Stimulated activated CD4-positive, alpha-beta T cell treated with anti-CD3 and anti-CD28 coated beads, Interleukin-2, amount 100 ng/mL, for 48 hours (primary cell): ENCODE measurements at places on chromosomes 16 and 17.

DNA sequence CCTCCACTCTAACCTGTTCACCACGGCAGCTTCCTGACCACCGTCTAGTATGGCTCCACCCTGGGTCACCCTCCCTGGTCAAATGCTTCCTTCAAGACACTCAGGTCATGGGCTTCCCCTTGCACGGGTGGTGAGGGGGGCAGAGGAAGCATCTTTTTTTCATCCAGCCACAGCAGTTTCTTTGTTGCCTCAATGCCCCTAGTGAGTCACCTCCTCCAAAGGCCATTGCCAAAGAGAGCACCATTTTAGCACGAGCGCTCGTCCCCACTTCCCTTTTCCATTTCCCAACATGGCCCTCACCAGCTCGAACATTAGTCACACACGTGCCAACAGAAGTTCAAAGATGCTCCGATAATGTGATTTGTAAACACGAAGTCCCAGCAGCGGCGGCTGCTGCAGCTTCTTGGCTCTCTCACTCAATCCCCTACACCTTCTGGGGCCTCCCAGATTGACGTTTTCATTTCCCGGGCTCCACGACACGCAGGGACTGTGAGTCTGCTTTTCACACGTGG is 134.6 kb downstream of the GAS7 start:
- DNase-seq = no peak

- no peak for DNase-seq
Measured at GRCh38 chr17:39098588-39098987, 52.8 kb downstream of the PLXDC1 start.

DNA sequence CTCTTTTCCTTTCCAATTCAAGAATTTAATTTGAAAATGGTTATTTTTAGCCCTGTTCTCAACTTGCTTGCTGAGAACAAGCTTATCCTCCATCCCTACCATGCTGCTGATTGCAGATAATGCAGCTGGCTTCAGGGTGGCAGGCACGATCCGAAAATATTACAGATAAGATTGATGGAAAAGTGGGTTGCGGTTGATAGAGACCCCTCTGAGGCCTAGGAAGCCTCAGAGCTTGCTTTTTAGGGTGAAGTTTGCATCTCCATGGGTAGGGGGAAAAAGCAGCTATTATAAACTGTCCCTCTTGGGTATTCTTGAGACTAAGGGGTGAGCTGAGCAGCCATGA is 116.5 kb upstream of the GOT2 start:
- DNase-seq = no peak

DNA sequence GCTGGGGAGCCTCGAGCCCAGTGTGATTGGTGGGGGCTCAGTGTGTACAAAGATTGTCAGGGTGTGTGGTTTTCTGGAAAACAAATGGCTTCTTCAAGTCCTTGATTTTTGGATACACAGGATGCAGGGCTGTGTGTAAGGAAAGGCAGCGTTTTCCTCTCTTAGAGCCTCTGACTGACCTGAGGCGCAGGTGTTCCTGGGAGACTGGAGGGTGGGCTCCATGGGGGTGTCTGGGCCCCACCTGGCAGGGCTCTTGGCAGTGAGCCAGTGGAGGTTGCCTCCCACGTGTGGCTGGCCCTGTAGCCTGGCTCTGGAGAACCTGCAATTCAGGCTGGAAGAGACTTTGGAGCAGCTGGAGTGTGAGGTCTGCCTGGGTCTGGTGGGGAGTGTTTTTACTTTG is 5.0 kb downstream of the FOXK2 start:
- DNase-seq = no peak

DNA sequence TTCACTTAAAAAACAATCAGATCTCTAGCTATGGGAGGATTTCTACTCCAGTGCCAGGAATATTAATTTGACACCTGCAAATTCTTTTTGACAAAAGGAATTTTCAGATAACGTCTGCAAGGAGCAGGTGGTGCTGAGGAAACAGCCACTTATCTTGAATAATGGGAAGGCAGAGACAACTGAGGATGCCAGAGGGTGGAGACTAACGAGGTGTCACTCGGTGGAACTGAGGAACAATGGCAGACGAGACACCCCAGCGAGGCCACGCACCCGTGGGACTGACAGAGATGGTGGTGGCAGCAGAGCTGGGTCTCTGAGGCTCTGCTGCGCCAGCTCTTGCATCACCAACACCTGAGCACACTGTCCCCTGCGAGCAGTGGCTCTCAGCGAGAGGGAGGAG is 42.2 kb downstream of the VAC14 start:
- no peak for DNase-seq

GRCh38 chr16:9903-10665 is 43.3 kb downstream of the POLR3K start:
- no peak for DNase-seq

DNA sequence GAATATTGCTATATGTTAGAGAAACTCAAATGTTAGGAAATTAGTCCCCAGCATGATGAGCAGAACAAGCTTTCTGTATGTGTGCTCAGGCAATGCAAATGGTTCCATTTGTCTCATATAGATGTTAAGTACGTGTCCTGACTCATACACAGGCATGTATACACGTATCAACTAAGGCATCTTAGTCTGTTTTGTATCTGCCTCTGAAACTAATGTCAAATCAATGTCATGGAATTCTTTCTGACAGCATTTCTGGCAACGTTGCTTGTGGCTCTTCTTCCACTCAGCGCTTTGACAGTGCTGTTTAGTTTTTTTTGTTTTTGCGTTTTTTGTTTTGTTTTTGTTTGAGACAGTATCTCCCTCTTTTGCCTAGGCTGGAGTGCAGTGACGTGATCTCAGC is 111.9 kb downstream of the CNTNAP4 start:
- no peak for DNase-seq

DNA sequence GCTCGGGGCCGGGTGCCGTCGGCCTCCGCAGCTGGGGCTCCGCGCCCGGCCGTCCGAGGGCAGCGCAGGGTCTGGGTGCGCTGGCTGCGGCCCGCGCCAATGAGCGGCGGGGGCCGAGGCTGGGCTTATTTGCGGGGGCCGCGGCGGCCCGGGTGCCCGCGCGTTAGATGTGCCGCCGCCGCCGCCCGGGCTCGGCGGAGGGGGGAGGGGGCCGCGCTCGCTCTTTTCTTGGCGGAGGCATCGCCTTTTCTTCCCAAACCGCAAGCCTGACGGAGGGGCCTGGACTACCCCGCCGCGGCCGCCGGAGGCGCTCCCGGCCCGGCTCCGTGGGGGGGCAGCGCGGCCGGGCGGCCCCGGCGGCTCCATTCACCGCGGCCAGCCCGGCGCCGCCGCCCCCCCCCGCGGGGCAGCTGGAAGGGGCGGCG is at the start of gene NOTUM:
TSS of gene NOTUM (minus strand) at position 101 of the 425 bp plus-strand sequence. CDS start 278 bp downstream, outside the sequence.
- DNase-seq = no peak

- DNase-seq = no peak
Measured at GRCh38 chr16:80259290-80259805, 281.4 kb upstream of the DYNLRB2 start.

- DNase-seq = no peak
Measured at GRCh38 chr17:7530023-7530900, 18.6 kb upstream of the TNFSF12 start.

DNA sequence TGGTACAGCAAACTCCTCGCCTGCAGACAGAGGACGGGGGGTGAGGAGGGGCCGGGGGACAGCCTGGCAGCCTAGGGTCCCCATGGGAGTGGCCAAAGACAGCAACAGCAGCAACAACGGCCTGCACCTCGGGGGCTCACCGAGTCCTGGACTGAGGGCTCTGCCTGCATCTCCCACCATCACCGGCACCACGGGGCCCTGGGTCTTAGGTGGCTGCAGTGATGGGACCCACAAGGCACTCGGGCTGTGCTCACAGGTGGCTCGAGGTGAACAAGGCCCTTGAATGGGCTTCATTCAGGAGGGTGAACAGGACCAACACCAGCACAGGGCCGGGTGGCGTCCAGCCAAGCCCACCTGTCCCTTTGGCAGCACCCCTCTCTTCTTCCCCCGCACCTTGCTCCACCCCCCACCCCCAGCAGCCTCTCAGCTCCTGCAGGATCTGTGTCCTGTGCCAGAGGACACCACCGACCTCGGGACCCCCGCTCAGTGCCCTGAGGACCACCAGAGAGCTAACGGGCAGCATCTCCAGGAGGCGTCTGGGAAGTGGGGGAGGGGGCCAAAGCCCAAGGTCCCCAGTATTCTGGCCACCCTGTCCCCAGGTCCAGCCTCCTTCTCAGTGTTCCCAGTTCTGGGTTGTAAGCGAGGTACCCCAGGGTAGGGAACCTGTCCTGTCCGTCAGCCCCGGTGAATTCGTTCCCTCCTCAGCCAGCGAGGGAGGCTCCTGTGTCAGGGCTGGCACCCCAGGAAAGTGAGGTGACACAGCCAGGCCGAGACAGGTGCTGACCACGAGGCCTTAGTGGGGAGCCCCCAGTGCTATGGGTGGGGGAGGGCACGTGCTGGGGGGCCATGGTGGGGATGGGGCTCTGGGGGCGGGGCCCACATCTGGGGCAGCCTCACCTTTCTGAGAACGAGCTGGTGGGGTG is 94.3 kb downstream of the TBC1D16 start:
- no peak for DNase-seq

GRCh38 chr17:20092973-20093626 is 83.9 kb downstream of the SPECC1 start:
- no peak for DNase-seq

DNA sequence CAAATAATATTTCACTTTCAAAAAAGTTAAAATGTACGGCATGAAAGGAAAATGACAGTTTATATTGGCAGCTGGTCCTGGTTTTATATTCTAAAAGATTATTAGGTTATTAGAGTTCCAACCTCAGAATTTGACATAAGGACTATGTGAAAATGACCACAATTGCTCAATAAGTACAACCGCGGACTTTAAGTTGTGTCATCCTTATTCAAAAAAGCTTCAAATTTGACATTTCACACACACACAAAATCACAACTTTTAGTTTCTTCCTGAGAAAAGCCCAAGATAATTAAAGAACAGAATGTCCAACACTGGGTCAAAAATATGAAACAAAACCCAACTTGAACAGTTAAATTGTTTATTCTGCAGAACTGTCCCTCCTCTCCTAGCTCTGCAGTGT is 133.2 kb upstream of the AXIN2 start:
- no peak for DNase-seq

DNA sequence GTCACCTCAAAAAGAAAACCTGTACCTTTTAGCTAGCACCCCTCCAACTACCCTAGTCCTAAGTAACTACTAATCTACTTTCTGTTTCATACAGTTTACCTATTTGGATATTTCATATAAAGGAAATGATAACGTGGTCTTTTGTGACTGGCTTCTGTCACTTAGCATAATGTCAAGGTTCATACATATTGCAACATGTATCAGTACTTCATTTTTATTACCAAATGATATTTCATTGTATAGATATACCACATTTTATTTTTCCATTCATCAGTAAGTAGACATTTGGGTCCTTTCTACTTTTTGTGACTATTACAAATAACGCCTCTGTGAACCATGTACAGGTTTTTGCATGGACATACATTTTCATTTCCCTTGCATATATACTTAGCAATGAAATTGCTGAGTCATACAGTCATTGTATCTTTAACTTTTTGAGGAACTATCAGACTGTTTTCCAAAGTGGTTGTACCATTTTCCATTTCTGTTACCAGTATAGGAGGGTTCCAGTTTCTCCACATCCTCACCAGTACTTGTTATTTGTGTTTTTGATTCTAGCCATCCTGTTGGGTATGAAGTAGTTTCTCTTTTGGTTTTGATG is 23.7 kb downstream of the MOSMO start:
- DNase-seq = no peak

DNA sequence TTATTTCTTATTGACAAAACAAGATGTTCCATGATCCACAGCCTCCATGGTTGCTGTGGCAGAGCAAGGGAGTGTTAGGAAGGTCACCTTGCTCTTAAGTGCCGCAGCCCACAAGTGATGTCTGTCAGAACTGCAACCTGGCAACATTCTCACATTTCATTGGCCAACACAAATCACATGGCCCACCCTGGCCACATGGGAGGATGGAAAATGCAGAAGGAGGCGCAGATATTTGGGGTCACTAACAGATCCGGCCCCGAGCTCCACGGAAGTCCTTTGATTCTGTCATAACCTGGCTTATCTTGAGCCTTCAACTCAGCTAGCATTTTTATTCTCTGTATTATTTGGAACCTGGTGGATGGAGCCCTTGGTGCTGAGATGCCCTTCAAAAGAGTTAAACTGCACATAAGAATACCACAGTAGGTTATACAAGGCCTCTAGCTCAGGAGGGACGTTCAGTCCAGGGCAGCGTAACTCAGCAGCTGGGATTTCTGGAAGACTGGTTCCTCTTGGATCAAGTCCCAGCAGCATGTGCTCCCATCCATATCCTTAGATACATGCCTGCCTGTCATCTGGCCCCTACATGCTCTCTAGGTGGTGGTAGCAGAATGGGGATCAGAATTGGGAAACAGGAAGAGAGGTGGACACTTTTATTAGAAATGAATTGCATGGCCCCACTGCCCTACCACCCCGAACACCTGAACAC is 508.1 kb downstream of the HAPSTR1 start:
- DNase-seq = no peak
